CD4-positive, alpha-beta T cell treated with Interleukin-12 subunit alpha and Interleukin-12 subunit beta, for 1 hour (primary cell): ENCODE measurements at places on chromosomes 12 and 14.

- peak; percentile 53 for DNase-seq
These were observed 18.9 kb upstream of the DIABLO start for GRCh38 chr12:122244565-122245371.

GRCh38 chr12:30878024-30878423, 48.5 kb upstream of the TSPAN11 start:
- DNase-seq = no peak

GRCh38 chr14:79161571-79161970, 991.4 kb downstream of the NRXN3 start:
- DNase-seq = no peak

- no peak for DNase-seq
These were observed 51.7 kb upstream of the MYF6 start for GRCh38 chr12:80655751-80656150.

DNA sequence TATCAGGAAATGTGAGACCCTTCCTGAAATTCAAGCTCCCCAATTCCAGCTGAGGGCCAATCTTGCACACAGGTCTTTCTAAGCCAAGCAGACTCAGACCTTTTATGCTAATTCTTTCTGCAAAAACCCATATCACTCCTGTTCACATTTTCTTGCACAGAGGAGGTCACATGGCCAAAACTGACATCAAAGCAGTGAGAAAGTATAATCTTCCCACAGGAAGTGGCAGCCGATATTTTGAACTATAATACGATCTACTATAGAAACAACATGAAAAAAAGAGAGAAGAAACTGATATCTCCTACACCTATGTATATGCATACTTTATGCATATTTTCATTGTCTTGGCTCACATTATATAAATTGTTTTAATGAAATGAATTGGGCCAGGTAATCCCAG, 132.9 kb upstream of the SSTR1 start:
- peak; percentile 73 for DNase-seq

DNA sequence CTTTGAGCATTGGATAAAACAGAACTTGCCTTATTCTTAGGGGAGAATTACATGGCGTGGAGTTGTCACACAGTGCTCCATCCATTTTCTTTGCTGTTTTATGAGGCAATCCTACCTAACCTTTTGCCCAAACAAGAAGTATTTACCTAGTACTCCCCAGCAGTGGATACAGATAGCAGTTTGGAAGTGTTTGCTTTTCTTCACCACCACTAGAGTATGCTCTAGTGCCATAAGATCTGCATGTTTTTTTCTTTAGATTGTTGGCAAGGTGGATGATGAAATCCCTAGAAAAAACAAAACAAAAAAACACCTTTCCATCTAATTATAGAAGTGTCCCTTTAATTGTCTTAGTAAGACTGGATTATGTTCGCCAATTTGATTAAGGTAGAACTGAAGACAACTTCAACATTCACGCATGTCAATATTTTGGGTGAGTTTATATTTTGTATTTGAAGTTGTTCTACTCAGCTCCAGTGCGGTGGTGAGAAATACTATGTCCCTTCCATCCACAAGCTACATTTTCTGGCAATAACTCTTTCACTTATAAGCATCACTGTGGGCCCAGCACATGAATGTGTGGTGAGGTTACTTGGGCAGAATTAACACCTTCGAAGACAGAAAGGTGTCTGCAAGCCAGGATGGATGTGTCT, 23.6 kb upstream of the TMEM260 start:
- DNase-seq = peak; percentile 5

GRCh38 chr12:96177013-96177412, 17.2 kb upstream of the ELK3 start:
- DNase-seq = peak; percentile 36

DNA sequence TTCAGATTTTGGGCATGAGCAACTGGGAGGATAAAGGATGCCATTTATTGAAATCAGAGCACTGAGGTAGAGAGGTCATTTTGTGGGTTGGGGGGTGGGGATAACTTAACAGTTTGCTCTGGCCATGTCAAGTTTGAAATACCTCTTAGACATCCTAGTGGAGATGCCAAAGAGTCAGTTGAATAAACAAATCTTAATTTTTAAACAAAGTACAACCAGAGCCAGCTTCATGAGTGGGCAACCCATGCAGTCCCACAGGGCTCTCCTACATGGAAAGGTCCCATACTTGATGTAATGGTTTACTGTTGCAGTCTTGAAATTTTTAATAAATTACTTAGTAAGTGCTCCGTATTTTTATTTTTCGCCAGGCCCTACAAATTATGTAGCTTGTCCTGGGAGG, 81.2 kb downstream of the ANO4 start:
- no peak for DNase-seq

DNA sequence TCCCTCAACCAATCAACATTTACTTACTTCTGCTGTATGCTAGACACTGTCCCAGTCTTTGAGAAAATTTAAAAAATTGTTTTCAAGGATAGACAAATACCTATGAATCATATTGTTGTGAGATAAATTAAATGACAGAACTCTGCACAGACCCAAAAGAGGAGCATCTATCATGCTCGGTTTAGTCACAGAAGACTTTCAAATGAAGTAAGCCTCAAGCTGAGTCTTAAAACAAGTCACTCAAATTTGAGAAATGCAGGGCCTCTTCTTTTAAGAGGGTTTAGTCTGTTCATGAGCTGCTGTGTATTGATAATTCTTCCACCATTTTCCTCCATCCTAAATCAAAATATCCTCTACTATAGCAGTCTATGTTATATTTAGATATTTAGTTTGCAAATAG, 24.4 kb upstream of the COCH start:
- no peak for DNase-seq

DNA sequence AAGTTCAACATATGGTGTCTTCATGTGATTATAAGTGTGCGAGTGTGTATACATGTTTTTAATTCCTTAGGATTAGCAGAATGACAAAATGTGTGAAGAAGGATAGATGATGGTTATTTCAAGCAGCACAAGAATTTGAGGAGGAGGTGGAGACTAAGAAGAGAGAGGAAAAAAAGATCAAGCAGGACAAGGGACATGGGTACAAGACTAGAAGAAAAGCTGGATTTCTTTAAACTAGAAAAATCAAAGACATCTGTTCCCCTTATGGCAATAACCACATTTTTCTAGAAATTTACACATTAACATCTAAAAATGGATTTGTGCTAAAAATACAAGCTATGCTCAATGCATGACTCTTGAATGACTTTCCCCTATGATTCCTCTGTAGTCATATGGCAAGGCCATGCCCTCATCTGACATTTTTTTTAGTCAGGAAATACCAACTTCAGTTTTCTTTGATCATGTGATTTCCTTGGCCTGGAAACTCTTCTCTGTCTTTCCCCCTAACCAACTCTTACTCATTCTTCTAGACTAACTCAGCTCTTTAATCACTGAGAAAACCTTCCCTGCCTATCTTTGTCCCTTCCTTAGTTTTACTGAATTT, 435.8 kb downstream of the NRXN3 start:
- no peak for DNase-seq

DNA sequence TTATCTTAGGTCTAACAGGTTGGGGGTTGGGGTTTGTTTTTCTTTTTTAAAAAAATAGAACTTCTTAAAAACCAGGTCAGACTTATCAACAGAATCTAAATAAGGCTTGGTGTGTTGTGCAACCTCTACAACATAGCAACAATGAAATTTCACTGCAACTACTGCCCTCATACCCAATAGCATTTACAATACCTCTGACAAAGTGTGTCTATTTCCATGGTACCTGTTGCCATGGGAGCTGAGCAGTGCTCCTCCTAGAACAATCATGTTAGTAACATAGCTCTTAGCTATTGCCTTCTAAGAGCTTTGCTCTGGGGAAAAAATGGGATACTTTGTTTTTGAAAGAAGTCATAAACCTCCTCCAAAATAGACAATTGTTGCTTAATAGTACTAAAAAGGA, 103.3 kb upstream of the CCDC175 start:
- DNase-seq = no peak

GRCh38 chr14:102737402-102738372, 39.6 kb upstream of the TRAF3 start:
- DNase-seq = no peak

GRCh38 chr12:27336282-27336653, 3.6 kb downstream of the BMAL2 start:
- no peak for DNase-seq

GRCh38 chr12:67147447-67147846, 121.7 kb upstream of the CAND1 start:
- DNase-seq = no peak

- DNase-seq = no peak
These were observed 36.6 kb downstream of the KRT76 start for GRCh38 chr12:52740584-52740983.

- no peak for DNase-seq
These were observed 55.7 kb upstream of the ABCD2 start for GRCh38 chr12:39675263-39675662.

GRCh38 chr14:97028382-97028781, 231.2 kb downstream of the VRK1 start:
- DNase-seq = no peak

GRCh38 chr12:75996861-75997447, 34.6 kb downstream of the PHLDA1 start:
- DNase-seq = no peak

- no peak for DNase-seq
These were observed 33.0 kb downstream of the P2RX2 start for GRCh38 chr12:132651444-132652100.

DNA sequence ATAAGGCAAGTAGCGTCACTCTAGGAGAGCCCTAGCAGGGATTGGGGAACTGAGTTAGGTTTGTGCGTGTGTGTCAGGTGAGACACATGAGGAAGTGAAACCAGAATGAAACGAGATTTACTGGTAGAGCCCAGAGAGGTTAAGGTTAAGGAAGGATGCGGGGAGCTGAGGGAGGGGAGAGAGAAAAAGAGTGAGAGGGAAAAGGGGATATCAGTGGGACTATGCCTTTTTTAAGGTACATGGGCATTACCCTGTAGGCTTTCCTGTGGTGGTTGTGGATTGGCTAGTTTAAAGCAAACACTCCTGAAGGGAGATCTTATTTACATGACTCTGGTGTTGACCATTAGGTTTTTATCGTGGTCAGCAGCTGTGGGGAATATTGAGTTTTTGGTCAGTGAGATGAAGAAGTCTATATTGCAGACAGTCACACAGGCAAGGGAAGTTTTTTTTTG, 13.9 kb downstream of the ZDHHC17 start:
- no peak for DNase-seq

DNA sequence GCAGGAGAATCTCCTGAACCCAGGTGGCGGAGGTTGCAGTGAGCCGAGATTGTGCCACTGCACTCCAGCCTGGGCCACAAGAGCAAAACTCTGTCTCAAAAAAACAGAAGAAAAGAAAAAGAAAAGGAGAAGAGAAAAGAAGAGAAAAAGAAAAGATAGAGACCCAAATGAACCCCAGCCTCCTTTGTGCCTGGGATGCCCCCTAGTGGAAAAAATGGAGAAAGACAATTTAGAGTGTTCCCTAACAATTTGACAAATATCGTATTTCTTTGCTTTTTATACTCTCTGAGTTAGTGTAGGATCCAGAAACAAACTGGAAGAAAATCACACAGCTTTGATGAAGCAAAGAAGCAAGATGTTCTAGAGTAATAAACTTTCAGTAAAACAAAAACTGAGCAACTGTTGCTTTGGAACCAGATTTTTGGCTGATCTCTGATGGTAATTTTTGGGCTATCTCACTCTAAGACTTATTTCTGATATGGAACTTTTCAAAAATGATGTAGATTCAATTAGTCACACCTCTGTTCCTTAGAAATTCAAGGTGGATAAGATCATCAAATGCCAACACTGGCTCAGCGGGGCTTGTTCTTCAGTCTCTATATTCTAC, 18.6 kb upstream of the PRKAB1 start:
- peak; percentile 32 for DNase-seq

DNA sequence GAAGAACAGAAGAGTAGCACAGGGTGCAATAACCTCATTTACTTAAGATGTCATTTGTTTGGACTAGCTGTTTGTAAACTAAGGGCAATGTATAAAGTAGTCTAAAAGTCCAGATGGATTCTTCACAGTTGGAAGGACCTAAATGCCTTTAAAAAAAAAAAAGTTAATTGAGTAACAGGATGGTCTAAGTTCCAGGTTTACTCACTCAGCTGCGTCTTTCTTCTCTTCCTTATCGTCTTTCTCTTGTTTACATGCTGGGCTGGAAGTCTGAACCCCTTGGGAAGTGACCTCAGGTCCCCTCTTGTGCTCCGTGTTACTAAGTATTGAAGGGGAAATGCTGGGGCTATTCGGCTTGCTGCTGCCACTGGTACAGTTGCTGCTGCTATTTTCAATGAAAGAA, 82.5 kb downstream of the SH2B3 start:
- no peak for DNase-seq

DNA sequence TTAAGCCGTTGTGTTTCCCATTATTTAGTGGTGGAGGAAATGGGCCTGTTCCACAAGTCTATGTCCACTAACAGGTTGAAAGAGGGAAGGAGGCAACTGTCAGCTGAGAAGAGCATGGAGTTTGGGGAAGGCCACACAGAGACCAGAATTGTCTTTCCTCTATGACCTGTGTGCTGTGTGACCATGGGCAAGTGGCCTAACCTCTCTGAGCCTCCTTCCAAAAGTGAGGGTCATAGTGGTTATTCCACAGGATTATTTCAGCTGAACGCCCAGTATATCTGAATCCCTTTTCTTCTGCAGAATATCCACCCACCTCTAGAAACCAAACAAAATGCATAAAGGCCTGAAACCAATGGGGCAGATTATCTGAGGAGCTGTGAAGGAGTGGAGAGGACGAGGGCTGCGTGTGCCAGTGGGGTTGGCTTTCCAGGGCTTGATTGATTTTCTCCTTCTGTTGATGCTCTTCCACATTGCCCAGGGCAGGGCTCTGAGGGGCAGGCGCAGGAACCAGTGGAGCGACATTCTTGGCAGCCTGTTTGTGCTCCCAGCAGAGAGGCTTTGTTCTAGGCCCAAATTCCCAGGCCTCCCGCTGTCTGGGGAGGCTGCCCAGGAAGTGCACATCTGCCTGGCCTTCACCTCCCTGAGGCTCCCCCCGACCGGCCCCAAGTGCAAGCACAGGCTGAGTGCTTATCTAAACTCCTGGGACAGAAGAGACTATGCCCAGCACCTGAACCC, 452.7 kb downstream of the BCL11B start:
- DNase-seq = no peak

DNA sequence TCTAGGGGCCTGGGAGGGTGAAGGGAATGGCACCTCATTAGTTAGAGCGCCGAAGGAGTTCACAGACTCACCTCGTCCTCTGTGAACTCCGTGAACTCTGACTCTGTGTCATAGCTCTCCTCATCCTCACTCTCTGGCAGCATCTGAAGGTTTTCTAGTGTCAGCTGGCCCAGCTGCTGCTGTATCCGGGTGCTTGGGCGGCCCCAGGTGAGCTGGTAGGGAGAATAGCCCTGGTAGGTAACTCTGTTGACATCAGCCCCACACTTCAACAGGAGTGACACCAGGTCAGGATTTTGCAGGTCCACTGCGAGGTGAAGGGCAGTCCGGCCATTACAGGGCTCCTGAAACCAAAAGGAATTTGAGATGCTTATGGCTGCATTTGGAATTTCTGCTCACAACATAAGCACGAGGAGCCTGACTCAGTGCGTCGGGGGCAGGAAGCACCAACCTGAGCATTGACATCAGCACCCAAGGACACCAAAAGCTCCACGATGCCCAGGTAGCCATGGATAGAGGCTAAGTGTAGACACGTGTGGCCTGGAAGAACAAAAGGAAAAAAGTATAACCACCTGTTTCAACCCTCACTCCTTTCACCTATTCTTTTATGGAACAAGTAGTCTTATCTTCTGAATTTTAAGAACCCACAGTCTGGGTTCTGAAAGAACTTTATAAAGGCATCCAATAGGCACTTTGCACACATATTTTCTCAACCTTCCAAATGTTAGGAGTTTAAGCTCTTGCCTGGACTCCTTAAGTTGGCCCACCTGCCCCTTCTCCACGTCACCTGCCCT, 2.0 kb downstream of the NFKBIA start:
- peak; percentile 55 for DNase-seq

GRCh38 chr14:33964599-33965317, 13.9 kb upstream of the EGLN3 start:
- no peak for DNase-seq
